HS-27A (cell line): ENCODE measurements at places on chromosomes 2 and 18.

DNA sequence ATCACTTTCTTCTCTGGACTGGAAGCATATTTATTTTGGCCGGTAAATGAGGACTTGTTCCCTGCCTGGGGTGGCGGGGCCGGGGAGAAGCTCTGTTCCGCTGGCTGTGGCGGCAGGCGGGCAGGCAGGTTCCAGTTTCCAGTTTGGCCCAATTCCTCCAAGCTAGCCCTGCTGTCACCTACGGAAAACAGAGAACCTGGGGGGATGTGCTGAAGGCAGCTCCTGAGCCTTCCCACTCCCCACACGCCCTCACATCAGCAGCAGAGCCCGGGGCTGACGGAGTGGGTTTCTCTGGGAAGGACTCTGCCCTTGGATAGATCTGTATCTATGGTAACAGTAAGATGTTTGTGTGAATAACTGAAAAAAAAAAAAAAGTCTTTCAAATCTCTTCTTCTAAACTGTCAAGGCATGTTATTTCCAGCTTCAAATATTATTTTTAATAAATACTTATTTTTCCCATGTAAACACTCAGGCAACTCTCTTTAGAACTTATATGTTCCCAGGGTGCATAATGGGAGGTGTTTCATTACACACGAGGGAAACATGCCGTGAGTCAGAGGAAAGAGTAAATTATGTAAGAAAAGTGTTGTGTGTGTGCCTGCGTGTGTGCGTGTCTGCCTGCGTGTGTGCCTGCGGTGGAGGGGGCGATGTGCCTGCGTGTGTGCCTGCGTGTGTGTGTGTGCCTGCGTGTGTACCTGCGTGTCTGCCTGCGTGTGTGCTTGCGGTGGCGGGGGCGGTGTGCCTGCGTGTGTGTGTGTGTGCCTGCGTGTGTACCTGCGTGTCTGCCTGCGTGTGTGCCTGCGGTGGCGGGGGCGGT lies 116.1 kb upstream of the ZNF516 start:
- DNase-seq, result no peak

- peak; percentile 70 for DNase-seq
Observed at GRCh38 chr2:121505005-121505404, 25.7 kb upstream of the RNU4ATAC start.

DNA sequence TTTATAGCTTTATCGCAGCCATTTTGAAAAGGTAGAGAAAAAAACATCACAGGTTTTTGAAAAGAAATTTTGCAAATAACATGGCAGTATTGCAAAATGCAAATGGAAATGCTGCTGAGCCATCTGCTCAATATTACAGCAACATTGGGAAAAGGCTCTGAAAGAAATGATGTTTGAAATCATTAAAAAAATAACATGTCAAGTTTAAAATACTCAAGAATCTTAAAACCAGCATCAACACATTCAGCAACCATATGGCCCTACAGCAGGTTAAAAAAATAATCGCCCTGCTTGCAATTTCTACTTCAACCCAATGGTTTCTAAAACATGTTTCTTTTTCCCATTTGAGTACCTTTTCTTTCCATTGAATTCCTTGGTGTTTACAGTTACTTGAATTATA lies 289.4 kb downstream of the AFF3 start:
- DNase-seq, result no peak

DNA sequence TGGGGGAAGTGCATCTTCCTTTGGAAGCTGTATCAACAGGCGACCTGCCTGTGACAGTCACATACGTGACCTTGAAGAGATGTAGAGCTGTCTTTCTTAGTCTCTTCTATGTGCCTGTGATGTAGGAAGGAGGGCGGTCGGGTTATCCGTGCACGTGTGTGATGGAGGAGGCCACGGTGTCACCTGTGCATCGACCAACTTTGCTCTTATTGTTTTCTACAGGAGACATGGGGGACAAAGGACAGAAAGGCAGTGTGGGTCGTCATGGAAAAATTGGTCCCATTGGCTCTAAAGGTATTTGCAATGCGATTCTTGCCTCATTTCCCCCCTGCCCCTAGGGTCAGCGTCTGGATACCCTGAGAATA lies 20.7 kb upstream of the ALLC start:
- DNase-seq, result no peak

DNA sequence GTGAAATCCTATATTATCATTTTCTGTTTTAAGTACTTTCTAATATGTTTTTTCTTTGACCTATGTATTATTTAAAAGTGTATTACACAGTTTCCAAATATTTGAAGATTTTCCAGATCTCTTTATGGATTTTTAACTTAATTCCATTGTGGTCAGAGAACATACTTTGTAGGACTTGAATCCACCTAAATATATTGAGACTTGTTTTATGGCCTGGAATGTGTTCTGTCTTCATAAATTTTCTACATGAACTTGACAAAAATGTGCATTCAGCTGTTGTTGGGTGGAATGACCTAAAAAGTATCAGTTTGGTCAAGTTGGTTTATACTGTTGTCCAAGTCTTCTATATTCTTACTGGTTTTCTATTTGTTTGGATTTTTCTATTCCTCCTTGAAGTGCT lies 33.8 kb upstream of the TMEM247 start:
- DNase-seq, result no peak

DNA sequence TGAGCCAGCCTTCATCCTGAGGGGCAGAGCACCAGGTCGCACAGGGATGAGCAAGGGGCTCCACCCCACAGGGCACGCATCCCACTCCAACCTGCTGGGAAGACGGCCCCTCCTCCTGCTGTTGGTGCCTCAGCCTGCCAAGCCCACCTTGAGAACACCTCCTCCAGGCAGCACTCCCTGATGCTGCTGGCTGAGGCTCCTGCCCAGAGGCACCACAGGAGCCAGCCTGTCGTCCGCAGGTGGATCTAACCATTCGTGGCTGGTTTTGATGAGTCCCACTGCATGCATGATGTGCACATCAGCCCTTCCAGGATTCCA lies 58.4 kb downstream of the BIN1 start:
- DNase-seq, result no peak

- no peak for DNase-seq
Observed at GRCh38 chr2:46732127-46732526, 183.5 kb downstream of the MCFD2 start.

GRCh38 chr2:168002021-168002553 lies 245.3 kb downstream of the STK39 start:
- DNase-seq, result no peak
